T-helper 17 cell (primary cell): ENCODE measurements at places on chromosomes 1 and 21. TPM values are rescaled to one million over a fixed set of nuclear protein-coding genes. Genes with fewer than 3 reads are reported as not detected.
A peak's percentile ranks its signal among the peaks of the same experiment; 100 is the strongest.

TCHH gene
- not detected for total RNA-seq

DNA sequence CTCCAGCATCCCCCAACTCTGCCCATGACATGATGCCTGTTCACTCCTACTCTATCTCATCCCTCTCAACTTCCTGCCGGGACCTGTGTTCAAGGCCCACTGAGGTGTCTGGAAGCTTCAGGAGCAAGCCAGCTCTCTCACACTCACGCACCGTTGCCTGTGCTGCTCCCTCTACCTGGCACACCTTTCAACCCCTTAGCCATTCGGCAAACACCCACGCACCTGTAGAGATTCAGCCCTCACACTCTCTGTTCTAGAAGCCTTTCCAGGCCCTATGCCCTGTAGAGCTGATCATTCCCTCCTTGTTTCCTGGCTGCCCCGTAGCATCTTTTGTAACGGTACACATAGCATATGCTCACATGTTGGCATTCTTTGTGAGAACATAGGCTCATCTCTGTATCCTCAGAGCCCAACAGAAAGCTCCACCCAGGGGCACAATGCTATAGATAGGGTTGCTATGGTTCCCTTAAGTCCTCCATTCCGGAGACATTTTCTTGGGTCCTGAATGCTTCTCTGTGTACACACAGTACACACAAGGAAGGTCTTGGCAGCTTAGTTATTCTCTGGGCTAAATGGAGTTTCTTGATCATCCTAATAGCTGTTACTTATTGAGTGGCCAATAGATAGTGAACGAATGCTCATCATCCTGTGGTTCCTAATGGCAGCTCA, 1.3 kb downstream of the C8B start:
- H3K27ac ChIP-seq, result peak overlapping the region; percentile 1
- H3K36me3 ChIP-seq, result no peaks in the 10 kb centered on the region
- no peak for DNase-seq
- no peaks in the 10 kb centered on the region for H3K4me1 ChIP-seq
- H3K4me3 ChIP-seq, result no peak overlapping the region

GRCh38 chr1:206809504-206810084, 37.3 kb upstream of the IL10 start:
- H3K4me1 ChIP-seq, result peaks cover 30% of the 10 kb centered on the region
- H3K27me3 ChIP-seq, result no peaks in the 10 kb centered on the region
- DNase-seq, result no peak

- H3K4me3 ChIP-seq, result no peak overlapping the region
- peak; percentile 21 for DNase-seq
- H3K36me3 ChIP-seq, result peaks cover 4% of the 10 kb centered on the region
- peaks cover 6% of the 10 kb centered on the region for H3K4me1 ChIP-seq
- H3K27ac ChIP-seq, result no peak overlapping the region
- peaks cover 37% of the 10 kb centered on the region for H3K27me3 ChIP-seq
Observed at GRCh38 chr1:230753586-230754251, 6.5 kb downstream of the CAPN9 start.

GRCh38 chr1:245773344-245773743, 618.6 kb downstream of the KIF26B start:
- no peak overlapping the region for H3K27ac ChIP-seq
- peaks cover 3% of the 10 kb centered on the region for H3K4me1 ChIP-seq
- no peak overlapping the region for H3K4me3 ChIP-seq
- no peaks in the 10 kb centered on the region for H3K27me3 ChIP-seq
